ENCODE measurements at places on chromosomes 6 and 20.

GRCh38 chr20:48120120-48120519, 334.8 kb upstream of the SULF2 start:
- no peak for DNase-seq

GRCh38 chr20:52616629-52617028, 355.5 kb upstream of the TSHZ2 start:
- no peak for DNase-seq

DNA sequence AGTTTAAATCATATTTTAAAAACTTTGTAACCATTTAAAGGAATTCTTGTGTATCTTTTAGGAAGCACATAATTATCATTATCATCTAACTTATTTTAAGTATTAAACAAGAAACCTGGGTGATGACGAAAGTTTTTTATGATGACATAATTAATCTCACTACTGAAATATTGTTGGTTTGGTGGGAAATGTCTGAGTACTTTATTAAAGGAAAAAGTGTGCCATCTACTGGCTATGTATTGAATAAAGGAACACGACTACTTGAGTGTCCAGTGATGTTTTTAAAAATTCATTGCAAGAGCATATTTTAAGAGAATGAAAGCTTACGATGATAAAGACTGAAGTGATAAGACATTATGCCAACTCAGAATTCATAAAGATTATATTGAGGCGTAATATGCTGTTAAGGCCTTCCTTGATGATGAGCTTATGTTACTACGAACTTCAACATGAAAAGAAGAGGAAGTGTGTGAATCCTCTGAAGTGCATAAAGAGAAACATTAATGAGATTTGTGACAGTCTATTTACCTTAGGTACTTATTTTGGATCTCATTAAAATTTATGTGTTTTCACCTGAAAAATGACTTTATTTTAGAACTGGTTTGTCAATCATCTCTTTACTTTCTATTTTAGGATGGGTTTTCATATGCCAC, 12.0 kb upstream of the TRMT11 start:
- DNase-seq, result no peak

DNA sequence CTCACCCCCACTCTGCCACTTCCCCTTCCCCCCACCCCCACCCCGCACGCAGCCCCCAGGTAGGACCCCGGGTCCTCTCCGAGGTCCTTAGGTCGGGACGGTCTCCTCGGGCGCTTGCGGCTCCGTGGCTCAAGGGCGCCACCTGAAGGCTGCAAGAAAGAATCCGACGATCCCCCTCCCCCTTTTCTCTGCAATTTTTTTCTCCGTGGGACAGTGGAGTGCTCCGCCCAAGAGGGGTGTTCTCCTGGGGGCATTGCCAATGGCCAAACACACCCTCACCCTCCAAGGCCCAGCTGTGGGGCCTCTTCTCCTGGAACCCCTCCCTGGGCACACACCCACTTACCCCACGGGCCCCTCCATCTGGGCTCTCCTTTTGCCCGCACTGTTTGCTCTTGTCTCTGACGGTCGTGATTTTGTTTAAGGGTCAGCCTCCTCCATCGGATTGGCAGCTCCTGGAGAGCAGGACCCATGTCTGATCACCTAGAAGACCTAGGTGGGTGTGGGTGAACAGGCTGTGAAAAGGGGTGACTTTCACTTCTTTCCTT, 1.1 kb upstream of the TMEM74B start:
- peak; percentile 68 for DNase-seq

GRCh38 chr6:85017352-85017751, 253.0 kb upstream of the TBX18 start:
- DNase-seq, result no peak

DNA sequence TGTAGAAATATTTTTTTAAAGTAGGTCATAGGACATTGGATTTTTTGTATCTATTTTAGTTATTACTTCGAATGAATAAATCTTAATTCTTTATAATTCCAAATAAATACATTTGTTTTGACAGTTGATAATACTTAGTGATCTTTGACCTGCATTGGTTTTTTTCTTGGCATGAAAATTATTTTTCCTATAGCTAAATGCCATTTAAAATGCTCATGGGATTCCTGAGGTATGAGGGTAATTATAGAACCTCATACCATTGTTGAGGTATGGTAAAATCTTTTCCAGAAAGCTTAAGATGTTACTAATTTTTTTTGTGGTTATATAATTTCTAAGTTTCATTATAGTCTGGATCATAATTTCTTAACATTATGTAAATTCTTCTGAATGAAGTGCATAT, 8.3 kb downstream of the PM20D2 start:
- no peak for DNase-seq

- no peak for DNase-seq
Measured at GRCh38 chr20:50501972-50502745, 8.0 kb upstream of the PTPN1 start.

DNA sequence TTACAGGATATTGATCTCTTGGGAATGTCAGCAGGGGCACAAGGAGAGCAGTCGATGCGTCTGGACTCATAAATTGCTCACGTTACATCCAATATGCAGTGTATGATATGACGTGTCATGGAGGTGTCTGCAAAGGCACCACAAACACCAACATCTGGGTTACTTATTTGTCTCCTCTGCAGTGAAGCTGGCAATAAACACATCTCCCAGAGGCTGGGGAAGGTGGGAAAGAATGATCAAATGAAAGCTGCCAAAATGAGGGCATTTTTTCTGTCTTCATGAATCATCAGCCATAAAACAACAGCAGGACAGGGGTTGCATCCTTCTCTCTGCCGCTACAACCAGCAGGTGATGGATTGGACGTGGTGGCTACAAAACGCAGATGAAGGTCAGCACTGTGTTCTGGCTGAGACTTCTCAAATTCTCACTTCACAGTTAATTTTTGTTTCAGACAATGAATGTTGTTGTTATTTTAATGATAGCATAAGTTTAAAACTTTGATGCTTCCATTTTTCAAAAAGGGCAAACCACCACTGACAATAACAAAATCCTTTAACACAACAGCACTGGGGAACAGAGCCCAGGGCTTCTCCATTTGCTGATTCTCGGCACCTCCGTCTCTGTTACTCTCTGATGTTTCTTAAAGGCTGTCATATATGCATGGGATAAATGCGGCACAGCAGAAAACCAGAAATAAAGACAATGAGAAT, 47.5 kb downstream of the ERMARD start:
- DNase-seq, result no peak

DNA sequence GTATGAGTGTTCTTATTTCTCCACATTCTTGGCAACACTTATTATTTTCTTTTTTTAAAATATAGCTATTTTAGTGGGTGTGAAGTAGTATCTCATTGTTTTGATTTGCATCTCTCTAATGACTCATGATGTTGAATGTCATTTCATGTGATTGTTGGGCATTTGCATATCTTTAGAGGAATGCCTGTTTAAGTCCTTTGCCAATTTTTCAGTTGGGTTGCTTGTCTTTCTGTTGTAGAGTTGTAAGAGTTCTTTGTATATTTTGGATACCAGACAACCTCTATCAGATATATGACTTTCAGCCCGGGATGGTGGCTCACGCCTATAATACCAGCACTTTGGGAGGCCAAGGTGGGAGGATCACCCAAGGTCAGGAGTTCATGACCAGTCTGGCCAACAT, 5.1 kb upstream of the POPDC3 start:
- DNase-seq, result no peak

DNA sequence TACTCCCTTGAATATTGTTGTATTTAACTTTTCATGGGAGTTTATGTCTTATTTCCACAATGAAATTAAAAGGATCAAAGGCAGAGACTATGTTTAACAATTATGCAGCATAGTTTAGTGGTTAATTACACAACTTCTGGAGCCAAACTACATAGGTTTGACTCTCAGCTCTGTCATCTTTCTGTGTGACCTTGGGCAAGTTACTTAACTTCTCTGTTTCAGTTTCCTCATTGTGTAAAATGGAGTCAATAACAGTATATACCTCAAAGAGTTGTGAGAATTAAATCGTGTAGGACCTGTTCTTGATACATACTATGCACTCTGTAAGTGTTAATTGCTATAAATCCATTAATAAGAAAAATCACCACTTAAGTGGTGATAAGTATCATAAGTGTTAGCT, 48.3 kb downstream of the BTBD9 start:
- no peak for DNase-seq

DNA sequence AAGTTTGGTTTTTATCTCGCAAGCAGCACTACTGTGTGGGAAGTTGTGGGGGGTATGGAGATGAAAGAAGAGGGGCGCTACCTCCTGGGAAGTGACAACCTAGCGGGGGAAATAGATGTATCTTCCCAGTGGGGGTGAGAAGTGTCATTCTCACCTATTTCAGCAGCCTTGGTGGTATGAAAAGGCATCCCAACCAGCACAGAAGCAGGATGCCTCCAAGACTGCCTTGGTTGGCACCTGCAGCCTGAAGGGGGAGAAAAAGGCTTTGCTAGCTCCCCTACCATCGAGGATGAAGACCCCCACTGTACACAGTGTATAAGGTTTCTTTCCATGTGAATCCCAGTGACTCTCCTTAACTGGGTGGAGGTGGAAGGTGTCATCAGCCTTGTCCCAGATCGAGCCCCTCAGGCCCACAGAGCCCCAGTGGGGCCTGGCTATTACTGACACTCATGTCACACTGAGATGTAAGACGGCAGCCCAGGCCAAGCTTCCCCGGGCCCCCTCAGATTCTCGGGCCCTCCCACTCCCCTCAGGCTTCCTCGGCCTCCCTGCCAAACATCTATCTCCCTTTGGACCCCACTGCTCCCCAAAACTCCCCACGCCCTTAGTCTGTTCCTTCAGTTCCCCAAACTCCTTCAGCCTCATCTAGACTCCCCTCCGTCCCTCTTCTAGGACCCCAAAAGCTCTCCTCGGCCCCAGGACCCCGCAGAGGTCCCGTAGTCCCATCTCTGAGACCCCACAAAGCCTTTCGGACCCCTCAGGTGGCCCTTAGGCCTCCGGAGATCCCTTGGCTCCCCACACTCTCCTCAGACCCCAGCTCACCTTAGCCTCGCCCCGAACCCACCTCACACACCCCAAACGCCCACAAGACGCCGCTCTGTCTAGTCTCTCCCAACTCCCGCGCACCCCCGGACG, 688 bp downstream of the COMMD7 start:
- peak; percentile 42 for DNase-seq

DNA sequence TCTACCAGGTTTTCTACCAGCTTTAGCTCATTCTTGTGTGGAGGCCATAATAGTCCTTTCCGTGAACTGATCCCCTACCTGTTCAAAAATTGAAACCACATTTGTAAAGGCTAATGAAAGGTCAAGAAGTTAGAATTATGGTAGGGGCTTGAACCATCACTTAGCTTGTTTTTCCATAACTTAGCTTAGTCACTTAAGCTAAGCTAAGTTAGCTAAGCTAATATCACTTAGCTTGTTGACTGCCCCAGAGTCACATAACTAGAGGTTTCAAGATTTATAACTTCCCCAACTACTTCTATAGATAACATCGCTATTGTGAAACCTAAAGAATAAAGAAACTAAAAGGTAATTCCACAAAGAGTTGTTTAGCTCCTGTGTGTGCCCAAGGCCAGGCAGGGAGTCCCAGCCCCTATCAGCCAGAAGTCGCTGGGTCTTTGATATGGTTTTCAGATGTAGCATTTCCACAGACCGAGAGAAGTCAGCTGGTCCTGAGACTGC, 131.8 kb downstream of the VEGFA start:
- no peak for DNase-seq

DNA sequence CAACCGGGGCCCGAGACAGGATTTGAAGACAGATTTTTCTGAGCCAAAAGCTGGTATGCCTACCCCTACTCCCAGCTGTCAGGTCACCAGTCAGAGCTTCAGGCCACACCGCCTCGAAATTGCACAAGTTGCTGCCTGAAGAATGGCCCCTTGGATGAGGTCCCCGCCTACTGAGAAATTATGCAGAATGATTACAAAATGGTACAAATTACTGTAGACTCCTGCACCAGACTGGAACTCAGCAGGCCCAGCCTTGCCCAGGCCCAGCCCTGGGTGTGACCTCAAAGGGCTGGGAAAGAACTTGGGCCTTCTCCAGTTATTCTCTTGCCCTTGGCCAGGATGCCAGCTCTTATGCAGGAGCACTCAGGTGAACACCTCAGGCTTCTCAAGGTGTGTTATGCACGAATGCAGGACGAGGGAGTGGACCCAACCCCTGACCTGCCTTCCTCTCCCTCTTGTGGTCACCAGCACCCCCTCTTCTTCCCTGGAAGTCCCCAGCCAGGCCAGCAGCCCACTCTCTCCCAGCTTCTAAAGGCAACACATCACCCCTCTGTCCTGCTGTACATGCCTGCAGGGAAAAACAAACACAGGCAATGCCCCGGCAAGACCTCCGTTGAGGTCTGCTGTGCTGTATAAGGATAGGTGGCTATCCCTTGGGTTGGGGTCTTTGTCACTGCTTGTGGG, 88.7 kb upstream of the NAA20 start:
- DNase-seq, result no peak

DNA sequence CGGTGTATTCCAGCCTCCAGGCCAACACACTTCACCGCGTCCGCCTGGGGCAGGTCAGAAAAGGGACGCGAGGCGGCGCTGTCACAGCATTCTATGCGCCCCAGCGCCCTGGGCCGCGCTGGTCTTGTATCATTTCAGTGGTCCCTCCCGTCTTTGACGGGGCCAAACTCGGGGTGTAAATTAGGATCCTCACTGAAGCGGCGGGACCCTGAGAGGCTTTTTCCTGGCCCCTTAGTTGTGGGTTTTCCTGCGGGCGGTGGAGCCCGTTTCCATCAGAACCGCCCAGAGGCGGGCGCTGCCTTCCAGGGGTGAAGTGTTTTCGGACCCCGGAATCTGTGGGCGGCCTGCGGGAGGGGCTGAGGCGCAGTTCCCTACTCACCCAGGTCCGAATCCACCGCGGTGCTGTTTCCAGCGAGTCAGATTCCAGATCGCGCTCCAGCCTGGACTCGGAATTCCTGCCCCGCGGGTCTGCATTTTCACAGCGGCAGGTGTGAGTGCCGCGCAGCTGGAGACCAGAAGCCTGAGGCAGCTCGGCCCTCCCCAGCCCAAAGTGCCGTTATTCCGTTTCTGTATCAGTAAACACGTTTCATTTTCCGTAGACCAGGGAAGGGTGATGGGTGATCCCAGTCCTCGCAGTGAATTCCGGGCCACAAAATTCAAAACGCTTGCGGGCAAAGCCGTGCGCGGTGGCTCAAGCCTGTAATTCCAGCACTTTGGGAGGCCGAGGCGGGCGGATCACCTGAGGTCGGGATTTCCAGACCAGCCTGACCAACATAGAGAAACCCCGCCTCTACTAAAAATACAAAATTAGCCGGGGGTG, 3.9 kb upstream of the MICB start:
- DNase-seq, result peak; percentile 87

DNA sequence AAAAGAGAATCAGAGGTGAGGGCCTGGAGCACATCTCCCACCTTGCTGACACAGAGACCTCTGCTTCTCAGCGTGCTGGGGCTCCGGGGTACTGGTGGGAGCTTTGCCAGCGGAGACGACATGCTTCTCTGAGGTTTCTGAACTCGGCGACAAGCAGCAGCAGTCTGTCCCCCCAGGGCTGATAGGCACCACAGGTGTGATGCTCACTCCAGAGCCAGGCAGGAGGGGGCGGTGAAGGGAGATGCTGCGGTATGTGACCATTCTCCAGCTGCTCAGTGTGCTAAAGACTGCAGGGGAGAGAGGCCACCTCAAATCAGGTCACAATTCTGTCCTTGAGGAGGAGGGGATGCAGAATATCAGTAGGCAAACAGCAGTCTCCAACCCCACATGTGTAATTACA, 219.9 kb downstream of the ALDH8A1 start:
- no peak for DNase-seq
